ENCODE measurements at places on chromosomes 5 and 9.

- no peak for DNase-seq
These were observed 2.8 kb downstream of the TRAF1 start for GRCh38 chr9:120923620-120924328.

GRCh38 chr9:104868687-104869404, 59.1 kb downstream of the ABCA1 start:
- no peak for DNase-seq

- DNase-seq: no peak
These were observed 27.9 kb upstream of the IL31RA start for GRCh38 chr5:55823151-55823796.

GRCh38 chr9:4555236-4555635, 65.0 kb downstream of the SLC1A1 start:
- DNase-seq: no peak

DNA sequence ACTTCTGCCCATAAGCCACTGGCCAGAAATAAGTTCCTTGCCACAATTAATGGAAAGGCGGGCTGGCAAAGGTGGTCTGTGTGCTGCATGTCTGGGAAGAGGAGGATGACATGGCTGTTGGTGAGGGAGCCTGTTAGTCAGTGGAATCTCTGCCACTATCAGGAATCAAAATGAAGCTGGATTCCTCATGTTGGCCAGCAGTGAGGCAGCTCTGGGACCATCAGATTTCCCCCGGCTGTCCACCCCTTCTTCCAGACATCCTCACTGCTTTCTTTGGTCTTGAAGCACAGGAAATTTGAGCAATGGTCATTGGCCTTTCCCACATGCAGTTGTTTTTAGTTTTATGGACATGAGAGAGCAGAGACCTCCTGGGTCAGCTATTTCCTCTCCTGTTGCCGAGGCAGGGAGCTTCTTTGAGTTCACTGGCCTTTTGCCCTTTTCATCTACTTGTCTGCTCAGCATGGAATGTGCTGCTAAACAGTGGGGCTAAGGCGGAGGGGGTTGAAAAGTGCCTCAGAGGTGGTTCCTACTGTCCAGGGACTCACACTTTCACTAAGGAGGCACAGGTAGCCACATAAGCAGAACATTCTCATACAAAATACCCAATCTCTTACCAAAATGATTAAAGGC, 34.8 kb upstream of the NEURL1B start:
- no peak for DNase-seq

GRCh38 chr9:136515276-136515675, 30.6 kb downstream of the NOTCH1 start:
- DNase-seq: no peak

DNA sequence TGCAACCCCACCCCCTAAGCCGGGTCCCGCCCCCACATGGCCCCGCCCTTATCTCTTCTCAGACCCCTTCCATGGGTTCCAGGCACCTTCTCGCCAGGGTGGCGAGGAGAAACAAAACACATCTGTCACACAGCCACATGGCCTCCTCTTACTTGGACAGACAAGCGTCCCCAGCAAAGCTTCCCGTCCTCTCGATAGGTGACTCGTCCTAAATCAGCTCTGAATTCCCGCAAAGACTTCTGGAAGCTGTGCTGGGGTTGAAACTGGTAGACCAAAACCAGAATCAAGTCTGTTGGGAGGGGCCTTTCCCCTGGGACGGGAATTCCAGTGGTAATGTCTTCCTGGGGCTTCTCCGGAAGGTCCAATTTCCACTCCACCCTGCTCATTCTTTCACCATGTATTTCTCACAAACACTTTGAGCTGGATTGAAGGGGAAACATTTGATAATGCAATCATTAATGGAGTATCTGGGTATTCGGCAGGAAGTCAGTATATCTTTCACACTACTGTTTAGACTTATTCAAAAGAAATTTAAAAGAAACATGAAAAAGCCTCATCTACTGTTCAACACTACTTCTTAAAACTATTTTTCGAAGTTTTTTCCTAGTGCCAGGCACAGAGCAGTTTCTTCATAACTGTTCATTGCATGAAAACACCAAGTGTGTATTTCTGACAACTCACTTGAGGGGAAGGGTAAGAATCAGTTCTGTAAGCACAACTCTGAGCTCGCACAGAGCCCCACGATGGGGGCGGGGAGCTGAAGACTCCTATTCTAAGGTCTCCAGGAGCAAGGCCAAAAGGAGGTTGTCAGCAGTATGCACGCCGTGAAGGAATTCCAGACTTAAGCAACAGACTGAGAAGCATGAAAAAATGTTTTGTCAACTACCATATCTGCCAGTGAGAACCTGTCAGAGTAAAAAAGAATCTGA, 644 bp upstream of the CTNNAL1 start:
- no peak for DNase-seq

All from stimulated activated CD4-positive, alpha-beta T cell treated with anti-CD3 and anti-CD28 coated beads, Interleukin-1b, Interleukin-23, amount 100 ng/mL, for 1 hour (primary cell).